ENCODE measurements at places on chromosomes 7 and 10. TPM values are rescaled to one million over a fixed set of nuclear protein-coding genes. Genes with fewer than 3 reads are reported as not detected.

DNA sequence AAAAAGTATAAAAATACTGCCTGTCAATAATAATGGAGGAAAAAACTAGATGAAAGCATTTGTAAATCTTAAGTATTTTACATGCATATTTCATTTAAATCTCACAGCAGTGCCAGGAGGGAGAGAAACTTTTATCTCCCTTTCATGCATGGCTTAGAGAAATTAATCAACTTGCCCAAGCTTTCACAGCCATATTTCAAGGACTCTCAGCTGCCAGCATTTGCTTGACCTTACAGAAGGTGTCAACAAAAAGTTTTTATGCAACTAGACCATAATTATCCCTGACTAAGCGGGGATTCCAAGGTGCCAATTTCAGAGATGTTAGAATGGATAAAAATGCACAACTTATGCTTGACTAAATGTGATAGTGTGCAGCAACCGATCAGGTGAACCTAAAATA is 125.4 kb downstream of the ZFAND4 start:
- DNase-seq: no peak

TMEM130 gene
- 0.42 TPM for total RNA-seq

DNA sequence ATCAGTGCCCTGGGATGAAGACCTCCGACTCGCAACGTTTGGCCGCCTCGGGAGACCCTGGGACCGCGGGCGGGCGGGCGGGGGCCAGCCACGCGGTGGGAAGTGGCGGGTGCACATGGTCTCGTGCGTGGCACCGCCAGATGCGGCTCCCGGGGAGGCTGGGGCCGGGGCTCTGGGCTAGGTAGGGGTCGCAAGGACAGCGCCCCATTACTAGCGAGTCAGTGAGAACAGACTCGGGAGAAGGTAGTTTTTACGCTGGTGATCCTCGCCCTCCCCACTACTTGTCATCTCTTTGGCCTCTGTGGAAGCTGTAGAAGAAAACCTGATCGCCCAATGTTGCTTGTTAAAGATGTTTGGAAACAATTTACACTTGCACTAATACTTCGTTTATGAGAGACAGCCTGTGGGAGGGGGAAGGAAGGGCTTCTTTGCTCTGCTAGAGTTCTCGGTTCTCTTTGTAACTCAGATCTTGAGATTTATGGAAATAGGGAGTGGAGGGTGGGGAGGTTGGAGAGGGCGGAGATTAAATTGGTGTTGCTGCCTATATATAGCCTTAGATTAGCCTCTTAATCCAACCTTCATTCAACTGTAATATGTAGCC is 591 bp downstream of the BZW2 start:
- no peak for DNase-seq

- DNase-seq: no peak
These were observed 113.5 kb downstream of the MBL2 start for GRCh38 chr10:52659085-52659484.

DNA sequence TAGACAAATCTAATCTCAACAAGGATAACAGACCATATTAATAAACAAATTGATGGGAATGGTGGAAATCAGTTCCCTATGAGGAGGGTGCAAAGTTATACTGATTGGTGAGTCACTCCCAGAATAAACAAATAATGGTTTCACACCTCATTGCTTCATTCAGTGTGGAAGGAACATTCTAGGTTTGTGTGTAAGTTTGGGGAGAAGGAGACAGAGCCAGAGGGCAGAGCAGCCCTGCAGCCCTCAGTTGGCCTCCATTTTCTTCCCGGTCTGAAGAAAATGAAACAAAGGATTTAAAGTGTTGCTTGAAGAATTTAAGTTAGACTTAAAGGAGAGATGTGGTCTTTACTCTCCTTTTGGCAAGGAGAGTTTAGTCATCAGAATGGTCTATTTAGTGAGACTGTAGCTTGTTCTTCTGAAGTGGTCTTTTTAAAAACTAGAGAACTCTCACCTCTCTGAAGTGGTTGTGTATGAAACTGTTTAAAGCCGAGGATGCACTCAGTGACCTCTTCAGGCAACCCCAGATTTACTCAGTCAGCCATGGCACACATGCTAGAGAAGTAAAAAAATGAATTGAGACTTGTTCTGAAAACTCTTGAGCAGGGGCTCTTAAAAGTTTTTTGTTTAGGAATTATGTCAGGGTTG is 27.2 kb downstream of the IKZF1 start:
- no peak for DNase-seq

WEE2 gene
- total RNA-seq: 0.12 TPM

DNA sequence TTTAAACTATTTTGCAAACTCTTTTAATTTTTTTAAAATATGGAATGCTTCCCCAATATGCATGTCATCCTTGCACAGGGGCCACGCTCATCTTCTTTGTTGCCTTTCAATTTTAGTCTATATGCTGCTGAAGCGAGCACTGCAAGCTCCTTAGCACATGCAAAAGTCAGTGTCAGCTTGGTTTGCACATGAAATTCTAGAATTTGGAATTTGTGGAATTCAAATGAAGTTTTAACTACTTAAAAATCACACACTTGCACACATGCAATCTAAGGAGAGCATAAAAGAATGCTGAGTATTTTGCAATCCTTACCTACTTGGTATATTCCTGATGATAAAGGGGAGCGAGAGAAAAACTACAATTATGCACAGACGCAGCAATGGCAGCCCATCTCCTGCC is 78.3 kb upstream of the ATP6V0A4 start:
- no peak for DNase-seq

- no peak for DNase-seq
These were observed 137.7 kb downstream of the RTKN2 start for GRCh38 chr10:62130948-62131347.
